NCI-H2171 treated with DMSO at 0.1 percent for 48 hours (cell line): ENCODE measurements at places on chromosomes 5 and 9.
A peak's percentile ranks its signal among the peaks of the same experiment; 100 is the strongest.

GRCh38 chr5:145982572-145983318 lies 46.4 kb downstream of the SH3RF2 start:
- no peak for DNase-seq

- DNase-seq = no peak
Observed at GRCh38 chr5:166883016-166883415, 1408.4 kb upstream of the WWC1 start.

- no peak for DNase-seq
Observed at GRCh38 chr9:95989297-95989696, 113.8 kb downstream of the ERCC6L2 start.

- DNase-seq = no peak
Observed at GRCh38 chr9:72751541-72751940, 201.3 kb downstream of the ALDH1A1 start.

DNA sequence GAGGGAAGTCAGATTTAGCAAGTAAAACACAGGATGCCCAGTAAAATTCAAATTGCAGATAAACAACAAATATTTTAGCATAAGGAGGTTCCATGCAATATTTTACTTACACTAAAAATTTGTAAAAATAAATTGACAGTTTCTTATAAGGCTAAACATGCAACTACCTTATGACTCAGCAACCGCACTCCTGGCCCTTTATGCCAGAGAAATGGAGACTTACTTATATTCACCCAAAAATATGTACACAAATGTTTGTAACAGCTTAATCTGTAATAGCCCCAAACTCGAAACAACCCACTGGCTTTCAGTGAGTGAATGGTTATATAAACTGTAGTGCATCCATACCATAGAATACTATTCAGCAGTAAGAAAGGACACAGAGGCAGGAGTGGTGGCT lies 28.6 kb upstream of the TRIM14 start:
- no peak for DNase-seq

- DNase-seq = no peak
Observed at GRCh38 chr9:104868303-104868686, 59.7 kb downstream of the ABCA1 start.

DNA sequence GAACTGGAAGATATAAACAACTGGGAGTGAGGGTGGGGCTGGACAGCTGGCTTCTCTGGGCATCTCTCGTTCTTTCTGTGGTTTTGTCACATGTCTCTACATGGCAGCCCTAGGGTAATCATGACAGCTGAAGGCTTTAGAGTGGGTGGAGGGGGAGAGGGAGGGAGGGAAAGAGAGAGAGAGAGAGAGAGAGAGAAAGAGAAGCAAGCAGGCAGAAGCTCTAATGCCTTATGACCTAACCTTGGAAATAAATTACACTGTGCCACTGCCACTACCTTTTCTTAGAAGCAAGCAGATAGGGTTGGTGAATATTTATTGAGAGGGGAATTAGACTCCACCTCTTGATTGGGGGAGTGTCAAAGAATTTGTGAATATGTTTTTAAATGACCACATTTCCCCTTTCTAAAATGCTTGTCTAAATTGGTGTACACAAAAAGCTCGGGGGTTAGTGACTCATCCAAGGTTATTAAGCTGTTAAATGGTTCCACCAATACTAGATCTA lies 2.6 kb upstream of the DAPK1 start:
- peak; percentile 82 for DNase-seq

DNA sequence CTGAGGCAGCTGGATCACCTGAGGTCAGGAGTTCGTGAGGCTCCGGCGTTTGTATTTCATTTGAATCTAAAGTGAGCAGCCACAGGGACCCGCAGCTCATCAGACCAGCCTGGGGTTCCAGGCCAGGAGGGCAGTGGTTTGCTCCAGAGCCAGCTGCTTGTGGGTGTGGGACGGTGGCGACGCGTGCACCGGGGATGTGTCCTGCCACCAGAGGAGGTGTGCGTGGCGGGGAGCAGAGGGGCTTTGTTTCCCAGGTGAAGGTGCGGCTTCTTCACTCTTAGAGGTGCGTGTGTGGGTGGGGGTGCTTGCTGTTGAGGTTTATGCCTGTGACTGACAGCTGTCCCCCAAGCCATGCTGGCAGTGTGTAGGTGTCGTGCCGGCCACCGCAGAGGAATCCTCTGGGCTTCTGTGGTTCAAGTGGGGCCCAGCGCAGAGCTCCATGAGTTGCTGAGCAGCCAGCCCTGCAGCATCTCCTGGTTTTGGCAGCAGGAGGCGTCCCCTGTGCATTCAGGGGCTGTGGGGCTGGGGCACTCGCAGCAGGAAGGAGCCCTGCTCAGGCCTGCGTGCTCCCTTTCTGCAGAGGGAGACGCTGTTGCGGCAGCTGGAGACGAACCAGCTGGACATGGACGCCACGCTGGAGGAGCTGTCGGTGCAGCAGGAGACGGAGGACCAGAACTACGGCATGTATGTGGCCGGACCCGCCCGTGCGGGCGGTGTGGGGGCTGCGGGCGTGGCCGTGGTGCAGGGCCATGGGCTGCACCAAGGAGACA lies 6.9 kb upstream of the AJM1 start:
- DNase-seq = no peak

DNA sequence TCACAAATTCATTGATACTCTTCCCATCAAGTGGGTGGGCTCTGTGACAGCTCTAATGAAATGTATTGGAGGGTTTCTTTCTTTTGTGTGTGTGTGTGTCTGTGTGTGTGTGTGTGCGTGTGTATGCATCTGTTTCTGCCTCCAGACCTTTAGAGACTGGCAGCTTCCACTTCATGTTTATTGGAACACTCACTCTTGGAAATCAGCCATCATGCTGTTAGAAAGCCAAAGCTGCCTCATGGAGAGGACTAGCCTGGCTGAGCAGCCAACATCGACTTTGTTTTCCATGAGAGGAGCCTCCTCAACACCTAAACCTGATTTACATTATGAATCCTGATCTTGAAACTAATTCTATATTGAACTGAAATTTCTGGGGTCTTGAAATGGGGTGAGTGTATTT lies 128.5 kb upstream of the FAM174A start:
- no peak for DNase-seq

DNA sequence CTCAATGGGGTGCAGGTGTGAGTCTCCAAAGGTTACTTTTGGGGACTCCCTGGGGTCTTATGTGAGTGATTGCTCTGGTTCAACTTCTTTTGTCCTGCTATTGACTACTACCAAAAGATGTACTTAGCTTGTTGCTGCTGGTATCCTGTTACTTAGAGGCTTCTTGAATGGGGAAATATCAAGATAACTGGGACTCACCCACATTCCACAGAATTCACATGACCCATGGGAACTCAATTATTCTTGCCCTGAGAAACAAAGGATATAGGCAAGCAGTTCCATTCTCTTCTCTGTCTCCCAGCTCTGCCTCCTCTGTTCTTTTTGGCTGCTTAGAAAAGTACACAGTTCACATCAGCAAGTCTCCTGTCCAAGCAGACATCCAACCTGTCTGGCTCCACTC lies 105.9 kb downstream of the UNC13B start:
- no peak for DNase-seq

GRCh38 chr5:148543727-148544126 lies 110.6 kb downstream of the HTR4 start:
- DNase-seq = no peak

- no peak for DNase-seq
Observed at GRCh38 chr5:168432903-168433302, 53.4 kb upstream of the RARS1 start.

- DNase-seq = no peak
Observed at GRCh38 chr5:133128066-133128465, 76.3 kb downstream of the HSPA4 start.

GRCh38 chr5:176371621-176372539 lies 6.6 kb downstream of the ARL10 start:
- no peak for DNase-seq

DNA sequence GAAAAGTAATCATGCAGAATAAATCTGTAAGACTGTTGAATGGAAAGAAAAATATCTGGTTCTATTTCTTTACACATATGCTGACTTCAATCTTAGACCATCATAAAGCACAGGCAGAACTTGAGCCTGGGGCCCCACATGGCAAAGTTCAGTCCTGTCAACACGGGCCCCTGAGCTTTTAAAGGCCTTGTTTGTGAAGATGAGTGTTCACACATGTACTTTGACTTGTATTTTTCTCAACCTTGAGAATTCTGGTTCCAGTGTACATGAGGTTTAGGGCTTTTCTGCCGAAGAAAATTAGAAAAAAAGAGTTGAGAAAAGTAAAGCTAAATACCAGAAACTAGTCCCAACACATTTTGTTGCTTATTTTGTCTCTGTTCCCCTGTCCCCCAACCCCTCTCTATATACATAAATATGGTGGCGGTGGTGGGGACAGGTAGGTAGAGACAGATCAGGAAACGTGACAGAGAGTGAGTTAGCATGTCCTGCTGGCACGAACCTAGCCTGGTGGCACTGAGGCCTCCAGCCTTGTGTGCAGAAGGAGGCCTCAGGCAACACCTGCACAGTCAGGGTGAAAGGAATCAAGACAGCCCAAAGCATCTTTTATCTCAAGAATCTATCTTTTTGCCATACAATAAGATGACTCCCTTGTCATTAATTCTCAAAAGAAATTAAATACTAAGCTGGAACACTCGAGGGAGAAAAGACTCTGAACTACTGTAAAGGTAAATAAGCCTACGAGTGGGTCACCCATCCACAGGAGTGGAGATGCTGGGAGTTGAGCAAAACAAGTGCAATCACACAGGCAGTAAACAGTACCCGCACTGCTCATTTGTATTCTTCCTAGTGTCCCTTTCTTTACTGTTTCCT lies 22.9 kb downstream of the LIFR start:
- DNase-seq = no peak

DNA sequence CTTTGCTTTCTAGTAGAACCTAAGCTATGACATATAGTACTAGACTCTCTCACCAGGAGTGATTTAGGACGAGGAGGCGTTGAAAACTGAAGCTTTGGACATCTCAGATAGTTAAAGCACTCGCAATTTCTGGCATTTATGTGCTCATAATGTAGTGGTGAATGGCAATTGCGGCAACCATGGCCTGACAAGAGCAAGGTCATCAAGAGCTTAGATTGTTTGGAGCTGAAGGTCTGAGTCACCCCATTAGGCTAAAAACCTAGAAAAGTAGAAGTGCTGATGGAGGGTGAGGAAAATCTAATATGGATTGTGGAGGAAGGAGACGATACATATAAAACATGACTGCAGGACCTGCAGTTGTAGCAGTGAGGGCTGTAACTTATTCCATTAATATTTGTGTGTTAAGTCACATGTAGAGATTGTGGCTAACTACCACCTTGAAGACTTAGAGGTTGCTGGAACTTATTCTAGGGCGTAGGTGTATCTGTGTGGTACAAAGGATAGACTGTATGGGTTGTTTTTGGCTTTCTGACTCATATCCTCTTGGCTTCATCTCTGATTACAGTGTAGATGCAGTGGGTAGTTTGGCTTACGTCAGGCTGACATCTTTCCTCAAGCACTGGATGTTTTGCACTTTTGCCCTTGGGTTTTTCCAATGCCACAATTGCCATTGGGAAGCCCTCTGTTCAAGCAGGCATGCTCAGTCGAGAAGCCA lies 138.9 kb upstream of the CDKN2B start:
- DNase-seq = no peak

- DNase-seq = no peak
Observed at GRCh38 chr9:6644346-6645104, 1.0 kb downstream of the GLDC start.

- DNase-seq = no peak
Observed at GRCh38 chr5:127962491-127962890, 121.1 kb upstream of the SLC12A2 start.

- no peak for DNase-seq
Observed at GRCh38 chr5:164335837-164336236, 830.4 kb downstream of the MAT2B start.

- DNase-seq = no peak
Observed at GRCh38 chr5:149126906-149127305, 14.4 kb upstream of the ABLIM3 start.

GRCh38 chr9:32072570-32072969 lies 311.9 kb upstream of the ACO1 start:
- no peak for DNase-seq

DNA sequence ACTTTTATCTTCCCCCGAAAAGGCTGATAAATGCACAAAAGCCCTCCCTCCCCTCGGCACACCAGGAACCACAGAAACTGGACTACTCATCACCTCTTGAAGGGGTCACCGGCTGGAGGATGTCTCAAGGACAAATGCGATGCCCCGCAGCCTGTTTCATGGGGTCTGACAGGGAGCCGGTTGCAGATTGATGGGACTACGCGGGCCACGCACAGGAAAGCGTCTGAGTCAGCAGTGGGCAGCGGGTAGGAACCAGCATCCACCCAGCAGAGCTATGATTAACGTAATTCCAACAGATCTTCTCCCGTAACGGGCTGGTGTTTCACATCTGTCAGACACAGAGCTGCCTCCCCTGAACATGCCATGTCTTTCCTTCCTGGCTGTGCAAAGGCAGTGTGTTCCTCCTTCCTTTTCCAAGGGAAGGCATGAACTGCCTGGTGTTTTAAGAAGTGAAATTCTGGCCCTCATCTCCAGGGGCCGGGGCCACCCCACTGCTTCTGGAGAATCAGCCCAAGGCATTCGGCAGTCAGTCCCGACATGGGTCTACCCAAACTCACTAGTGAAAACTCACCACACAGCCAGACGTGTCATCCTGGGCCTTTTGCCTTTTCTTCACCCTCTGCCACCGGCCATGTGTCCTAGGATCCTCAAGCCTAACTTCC lies 144.4 kb upstream of the PHYKPL start:
- no peak for DNase-seq

GRCh38 chr5:15615859-15616258 lies 115.9 kb downstream of the FBXL7 start:
- DNase-seq = no peak

DNA sequence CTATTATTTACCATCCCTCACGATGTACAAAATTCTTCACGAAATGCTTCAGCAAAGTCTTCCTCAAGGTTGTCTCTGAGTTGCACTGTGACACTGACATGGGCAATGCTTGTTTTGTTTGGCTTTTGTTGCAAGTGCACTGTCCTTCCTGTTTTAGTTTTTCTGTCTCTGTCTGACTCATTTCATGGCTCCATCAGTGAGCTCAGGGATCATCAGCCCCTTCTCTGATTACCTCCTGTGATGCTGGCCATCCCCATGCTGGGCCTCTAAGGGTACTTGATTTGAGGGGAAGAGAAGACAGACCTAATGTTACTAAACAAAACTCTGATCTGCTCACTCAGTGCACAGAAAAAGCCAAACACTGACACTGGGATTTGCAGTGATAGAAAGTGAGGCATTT lies 37.6 kb upstream of the STX17 start:
- no peak for DNase-seq

DNA sequence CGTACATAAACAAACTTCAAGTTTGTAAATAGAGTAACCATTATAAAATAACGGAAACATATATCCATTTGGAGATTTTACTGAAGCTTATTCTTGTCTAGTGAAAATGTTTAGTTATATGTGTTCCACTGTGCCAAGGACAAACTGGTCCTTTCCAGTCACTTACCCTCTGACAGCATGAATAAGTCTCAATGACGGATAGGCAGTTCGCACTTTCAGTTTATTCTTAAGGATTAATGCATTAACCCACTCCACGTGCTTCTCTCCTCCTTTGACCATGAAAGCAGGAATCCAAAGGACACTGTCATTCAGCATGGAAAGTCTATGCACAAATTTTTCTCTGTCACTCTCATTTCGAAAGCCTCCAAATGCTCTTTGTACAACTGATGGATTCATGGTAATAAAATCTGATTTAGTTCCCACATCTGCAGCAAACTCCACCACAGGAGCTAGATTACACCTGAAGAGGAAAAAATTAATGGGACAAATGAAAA lies 47.1 kb downstream of the ST8SIA4 start:
- DNase-seq = no peak
